Activated CD8-positive, alpha-beta T cell treated with anti-CD3 and anti-CD28 coated beads for 36 hours (primary cell): ENCODE measurements at places on chromosomes 16 and 17. TPM values are rescaled to one million over a fixed set of nuclear protein-coding genes. Genes with fewer than 3 reads are reported as not detected.

GRCh38 chr16:85970738-85971137 is 71.8 kb downstream of the IRF8 start:
- no peaks in the 10 kb centered on the region for H3K36me3 ChIP-seq
- H3K4me3 ChIP-seq, result no peak overlapping the region

DNA sequence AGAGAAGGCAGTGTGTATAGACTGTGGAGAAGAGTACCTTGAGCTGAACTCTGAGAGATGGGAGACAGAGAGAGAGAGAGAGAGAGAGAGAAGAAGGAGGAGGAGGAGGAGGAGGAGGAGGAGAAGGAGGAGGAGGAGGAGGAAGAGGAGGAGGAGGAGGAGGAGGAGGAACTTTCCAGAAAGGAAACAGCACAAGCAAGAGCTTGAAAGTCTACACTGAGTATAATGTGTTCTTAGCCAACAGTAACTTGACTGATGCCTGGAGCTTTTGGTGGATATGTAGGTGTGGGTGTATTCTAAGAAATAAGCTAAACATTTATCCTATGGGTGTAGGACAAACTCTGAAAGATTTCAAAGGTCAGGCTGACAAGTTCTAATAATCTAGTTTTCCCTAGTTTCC is 116.4 kb downstream of the SNX11 start:
- H3K36me3 ChIP-seq, result peaks cover 3% of the 10 kb centered on the region
- peaks cover 27% of the 10 kb centered on the region for H3K4me1 ChIP-seq
- H3K4me3 ChIP-seq, result no peak overlapping the region
- no peak for DNase-seq
- H3K27me3 ChIP-seq, result no peaks in the 10 kb centered on the region

DNA sequence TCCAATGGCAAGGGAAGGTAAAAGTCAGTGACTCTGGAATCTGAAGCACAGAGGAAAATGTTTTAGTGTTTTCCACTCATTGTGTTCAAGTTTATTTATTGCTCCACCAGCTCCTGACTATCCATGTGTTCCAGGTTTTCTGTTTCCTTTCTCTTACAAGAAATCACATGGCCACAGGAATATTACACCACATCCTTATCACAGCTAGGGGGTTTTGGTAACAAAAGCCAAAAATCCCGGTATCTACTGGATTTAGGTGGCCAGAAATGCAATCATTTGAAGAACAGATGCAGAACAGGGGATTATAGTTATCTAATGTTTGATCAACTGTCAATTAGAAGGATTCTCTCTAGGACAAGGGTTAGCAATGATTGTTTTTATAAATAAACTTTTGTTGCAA is 47.9 kb downstream of the STH start:
- no peak overlapping the region for H3K4me3 ChIP-seq
- peak overlapping the region; percentile 34 for H3K27ac ChIP-seq
- no peaks in the 10 kb centered on the region for H3K27me3 ChIP-seq
- peaks cover 72% of the 10 kb centered on the region for H3K36me3 ChIP-seq

DNA sequence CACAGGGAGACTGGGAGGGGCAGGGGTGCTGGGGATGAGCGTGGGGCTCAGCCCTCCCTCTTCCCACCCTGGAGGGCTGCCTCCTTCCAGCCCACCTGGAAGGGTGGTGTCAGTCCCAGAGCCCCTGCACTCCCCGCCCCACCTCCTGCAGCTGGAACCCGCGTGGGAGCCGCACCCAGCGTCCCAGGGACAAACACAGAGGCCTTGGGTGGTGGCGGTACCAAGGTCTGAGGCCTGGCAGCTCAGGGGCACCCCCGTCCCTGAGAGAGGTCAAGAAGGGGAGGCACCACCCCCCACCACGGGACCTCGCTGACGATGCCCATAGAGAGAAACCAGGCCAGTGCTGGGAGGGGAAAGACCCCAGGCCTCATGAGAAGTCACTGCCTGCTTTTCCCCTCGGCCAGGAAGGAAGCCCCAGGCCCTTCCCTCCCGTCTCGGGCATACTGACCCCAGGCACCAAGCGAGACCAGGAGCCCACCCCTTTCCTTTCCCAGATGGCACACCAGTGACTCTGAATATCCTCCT is 4.1 kb downstream of the HS3ST6 start:
- no peak for DNase-seq
- H3K27ac ChIP-seq, result no peak overlapping the region
- H3K27me3 ChIP-seq, result peaks cover 26% of the 10 kb centered on the region
- H3K4me3 ChIP-seq, result no peak overlapping the region

The KRTAP9-4 gene
- not detected for total RNA-seq

The NPB gene
- total RNA-seq, result not detected
